Right renal pelvis (tissue), 4 donors: ENCODE measurements at places on chromosomes 3 and 15.

GRCh38 chr3:196175116-196175625 is 36.0 kb downstream of the ZDHHC19 start:
- DNase-seq: no peak

- DNase-seq: no peak
These were observed 231.6 kb downstream of the ZIC1 start for GRCh38 chr3:147640781-147641180.

GRCh38 chr3:72615776-72616175 is 232.5 kb downstream of the SHQ1 start:
- DNase-seq: no peak

DNA sequence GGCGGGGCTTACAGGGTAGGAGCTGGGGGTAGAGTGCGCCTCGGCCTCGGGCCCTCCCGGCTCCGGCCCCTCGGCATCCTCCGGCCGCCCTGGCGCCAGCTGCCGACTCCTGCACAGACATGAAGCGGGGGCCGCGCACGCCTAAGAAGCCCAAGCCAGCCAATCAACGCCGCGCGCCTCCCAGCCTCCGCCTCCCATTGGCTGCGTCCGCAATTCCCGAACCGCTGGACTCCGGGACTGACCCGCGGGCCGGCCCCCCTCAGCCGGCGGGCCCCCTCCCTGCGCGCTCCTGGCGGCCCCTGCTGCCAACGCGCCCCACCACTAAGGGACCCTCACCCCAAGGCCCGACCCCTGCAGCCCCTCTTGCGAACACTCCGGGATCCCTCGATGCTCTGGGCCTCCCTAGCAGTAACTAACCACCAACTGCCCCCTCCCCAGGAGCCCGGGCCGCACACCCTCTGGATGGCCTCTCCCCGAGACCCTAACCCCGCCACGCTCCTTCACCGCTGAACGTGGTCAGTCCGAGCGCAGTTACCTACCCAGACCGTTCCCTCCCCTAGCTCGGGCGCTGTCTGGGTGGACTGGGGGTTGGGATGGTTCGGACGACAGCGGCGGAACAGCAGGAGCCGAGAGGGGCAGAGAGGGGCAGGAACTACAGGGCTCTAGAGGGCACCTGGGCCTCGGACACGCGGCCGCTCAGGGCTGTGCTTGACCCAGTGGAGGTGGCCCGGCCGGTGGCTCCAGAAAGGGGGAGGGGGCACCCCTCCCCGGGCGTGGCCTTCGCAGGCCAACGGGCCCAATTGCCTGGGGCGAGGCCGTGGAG is 5.0 kb downstream of the GATA2 start:
- peak; percentile 75 for DNase-seq

DNA sequence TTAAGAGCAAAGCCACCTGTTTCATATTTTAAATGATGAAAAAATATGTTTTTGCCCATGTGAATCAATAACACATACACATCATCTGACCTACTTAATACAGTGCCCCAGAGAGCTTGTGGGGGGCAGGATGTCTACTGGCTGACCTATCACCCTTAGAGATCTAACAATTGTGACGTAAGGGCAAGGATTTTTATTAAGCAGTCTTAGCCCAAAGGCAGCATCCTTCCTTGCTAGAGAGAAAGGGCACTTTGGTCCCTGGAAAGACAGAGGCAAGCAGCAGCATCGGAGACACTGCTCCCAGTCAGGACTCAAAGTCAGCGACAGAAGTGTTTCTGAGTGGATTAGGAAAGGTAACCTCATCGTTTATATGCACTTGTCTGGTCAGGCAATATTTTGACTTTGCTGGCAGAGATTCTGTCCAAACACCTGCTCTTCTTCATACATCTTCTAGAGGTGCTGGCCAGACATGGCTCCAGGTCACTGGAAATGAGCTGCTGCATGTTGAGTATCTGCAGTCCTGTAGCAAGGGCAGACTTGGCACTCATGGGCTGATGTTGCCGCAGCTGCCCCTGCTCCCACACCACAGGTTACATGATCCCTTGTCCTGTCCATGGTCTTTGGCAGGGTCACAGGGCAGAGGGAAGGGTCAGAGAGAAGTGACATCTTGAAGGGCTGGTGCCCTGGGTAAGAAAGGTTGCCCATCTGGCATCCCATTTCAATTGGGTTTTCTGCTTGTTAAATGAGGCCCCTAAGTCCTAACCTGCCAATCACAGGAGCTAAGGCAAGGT is 1.8 kb downstream of the CXCR6 start:
- no peak for DNase-seq

GRCh38 chr15:75810874-75811498 is 32.3 kb upstream of the UBE2Q2 start:
- DNase-seq: no peak

DNA sequence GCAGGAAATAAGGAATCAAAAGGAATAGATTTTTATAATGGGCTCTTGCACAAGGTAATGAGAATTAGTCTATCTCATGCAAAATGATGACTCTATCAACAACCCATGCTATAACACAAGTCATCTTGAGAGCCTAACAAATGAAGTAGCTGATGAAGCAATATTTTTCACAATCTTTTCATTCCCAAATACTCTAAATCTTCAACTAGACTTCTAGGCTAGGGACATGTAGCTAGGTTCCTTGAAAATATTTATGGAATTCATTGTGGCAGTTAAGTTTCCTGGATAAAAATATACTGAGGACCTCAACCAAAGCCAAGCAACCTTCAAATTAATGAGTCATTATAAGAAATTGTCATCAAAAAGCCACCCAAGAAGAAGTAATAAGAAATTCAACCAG is 55.4 kb downstream of the DCBLD2 start:
- no peak for DNase-seq

DNA sequence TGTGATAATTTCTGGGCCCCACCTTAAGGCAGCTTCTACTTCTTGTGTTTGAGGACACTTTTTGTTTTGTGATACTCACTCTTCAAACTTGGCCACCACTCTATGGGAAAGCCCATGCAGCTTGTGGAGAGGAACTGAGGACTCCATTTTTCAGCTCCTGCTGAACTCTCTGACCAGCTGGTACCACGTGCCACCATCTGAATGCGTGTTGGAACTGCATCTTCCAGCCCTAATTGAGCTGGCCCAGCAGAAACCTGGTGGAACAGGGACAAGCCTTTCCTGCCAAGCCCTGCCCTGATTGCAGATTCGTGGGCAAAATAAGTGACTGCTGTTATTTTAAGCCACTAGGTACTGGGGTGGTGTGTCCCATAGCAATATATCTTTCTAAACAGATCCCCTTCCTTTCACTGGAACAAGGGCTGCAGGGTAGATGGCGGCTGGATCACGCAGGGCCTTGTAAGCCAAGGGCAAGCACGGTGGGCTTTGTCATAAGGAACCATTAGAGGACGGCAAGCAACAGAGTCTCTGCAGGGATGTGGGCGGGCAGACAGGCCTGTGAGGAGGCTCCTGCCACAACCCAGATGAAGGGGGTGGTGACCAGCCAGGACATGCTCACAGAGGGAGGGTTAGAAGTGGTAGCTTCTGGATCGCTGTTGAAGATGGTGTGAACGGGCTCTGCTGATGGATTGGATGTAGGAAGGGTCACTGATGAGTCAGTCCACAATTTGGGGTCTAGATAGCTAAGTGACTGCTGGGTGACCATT is 9.5 kb downstream of the H1-8 start:
- no peak for DNase-seq

GRCh38 chr15:37094333-37094914 is 5.9 kb downstream of the MEIS2 start:
- DNase-seq: no peak

DNA sequence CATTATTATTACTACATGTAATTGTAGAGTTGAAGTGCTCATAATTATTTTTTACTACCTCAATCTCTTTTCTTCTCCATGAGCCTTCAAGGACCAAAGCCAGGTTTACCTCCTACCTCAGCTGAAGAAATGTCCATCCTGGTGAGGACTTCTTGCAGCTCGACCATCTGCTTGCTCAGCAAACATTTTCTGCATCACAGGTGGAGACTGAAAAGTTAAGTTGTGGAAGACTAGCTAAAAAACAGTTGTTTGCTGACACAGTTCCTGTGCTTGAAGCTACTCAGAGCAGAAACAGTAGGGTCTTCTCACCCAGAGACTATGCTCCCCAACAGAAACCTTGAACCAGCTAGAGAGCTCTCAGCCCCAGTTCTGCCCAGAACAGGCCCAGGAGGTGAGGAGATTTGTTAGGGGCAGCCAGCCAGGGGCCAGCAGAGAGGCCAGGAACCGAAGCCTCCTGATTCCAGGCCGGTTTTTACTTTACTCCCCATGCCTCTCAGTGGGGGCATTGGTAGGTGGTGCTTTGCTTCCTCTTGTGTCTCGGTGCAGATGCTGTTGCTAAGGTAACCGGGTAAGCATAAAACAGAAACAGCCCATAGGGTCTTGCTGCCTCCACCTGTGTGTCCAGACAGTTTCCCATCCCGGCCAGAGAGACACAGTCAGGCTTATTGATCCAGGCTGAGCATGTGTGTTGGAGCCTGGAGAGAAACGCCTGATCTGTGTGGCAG is 54.9 kb downstream of the CCNL1 start:
- no peak for DNase-seq

- no peak for DNase-seq
These were observed 35.4 kb downstream of the AKAP13 start for GRCh38 chr15:85415783-85416182.
